ENCODE measurements at places on chromosomes 7 and 10.

DNA sequence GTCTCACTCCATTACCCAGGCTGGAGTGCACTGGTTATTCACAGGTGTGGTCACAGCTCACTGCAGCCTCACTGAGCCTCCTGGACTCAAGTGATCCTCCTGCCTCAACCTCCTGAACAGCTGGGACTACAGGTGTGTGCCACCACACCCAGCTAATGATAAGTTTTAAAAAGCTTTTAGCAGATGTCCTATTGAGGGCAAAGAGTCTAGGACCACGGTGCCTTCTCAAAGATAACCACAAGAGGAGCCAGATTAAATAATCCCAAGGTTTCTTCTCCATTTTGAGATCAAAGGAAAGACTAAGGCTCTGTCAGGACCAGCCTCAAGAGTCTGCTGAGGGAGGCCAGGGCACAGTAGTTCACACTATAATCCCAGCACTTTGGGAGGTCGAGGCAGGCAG is 4.7 kb downstream of the ATP5MF start:
- H3K27me3 ChIP-seq = no peaks in the 10 kb centered on the region
- H3K36me3 ChIP-seq = peaks cover 58% of the 10 kb centered on the region
- no peak for DNase-seq
- H3K27ac ChIP-seq = no peak overlapping the region

GRCh38 chr7:87497482-87497881 is 22.0 kb upstream of the ABCB4 start:
- H3K4me3 ChIP-seq = no peak overlapping the region
- DNase-seq = no peak
- H3K27ac ChIP-seq = no peak overlapping the region
- no peaks in the 10 kb centered on the region for H3K36me3 ChIP-seq
- H3K27me3 ChIP-seq = peaks cover 9% of the 10 kb centered on the region
- no peaks in the 10 kb centered on the region for H3K4me1 ChIP-seq

DNA sequence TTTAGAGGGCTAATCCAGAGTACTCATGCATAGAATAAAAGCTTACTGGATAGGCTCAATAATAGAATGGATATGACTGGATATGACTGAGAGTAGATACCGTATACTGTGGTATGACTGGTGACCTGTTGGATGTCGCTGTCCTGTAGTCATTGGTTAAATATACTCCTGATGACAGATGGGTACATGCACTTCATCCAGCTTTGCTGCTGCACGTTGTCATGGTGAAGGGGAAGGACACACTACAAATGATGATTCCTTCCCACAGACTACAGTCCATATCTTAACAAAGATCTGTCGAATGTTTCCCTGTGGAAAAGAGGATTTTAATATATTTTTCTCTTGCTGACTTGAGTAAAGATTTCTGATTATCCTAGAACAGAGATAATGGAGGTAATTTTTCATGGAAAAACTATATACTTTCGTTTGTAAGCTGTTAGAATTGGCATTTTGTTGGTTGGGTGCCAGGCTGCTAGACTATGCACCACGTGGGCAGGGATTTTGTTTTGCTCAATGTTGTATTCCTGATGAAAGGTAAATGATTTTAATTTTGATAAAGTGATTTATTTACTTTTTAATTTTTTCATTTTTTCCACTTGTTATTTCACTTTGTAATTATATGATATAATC is 97.3 kb downstream of the PPP1R9A start:
- DNase-seq = no peak
- H3K27me3 ChIP-seq = no peaks in the 10 kb centered on the region
- no peak overlapping the region for H3K27ac ChIP-seq
- no peak overlapping the region for H3K4me3 ChIP-seq
- H3K36me3 ChIP-seq = no peaks in the 10 kb centered on the region

DNA sequence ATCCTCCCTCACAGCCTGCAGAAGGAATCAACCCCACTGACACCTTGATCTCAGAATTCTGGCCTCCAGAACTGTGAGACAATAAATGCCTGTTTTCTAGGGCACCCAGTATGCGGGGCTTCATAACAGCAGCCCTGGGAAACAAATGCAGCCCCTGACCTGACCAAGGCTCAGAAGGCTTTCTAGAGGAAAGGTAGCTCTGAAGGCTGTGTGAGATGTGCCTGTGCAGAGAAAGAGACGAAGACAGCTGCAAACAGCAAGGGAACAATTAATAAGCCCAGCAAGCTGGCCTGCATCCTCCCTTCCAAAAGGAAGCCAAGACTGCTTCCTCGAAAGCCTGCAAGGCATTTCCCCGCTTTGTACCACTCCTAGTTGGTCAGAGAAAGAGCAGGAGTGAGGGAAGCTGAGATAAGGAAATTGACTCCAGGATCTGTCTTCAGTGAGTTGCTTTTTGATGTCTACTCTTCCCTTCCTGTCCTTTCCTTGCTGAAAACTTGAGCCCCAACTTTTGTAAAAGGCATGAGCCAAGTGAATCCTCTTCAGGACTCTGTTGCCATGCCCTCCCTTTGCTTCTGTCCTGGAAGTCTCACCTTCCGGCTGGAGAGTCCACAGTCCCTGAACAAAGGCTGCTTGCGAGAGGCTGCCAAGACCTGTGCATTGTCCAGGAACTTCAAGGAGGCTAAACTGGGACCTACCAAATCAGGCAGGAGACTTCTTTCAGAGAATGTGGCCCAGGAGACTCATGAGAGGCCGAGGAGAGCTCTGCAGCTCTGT is 71.2 kb upstream of the ARID5B start:
- H3K36me3 ChIP-seq = no peaks in the 10 kb centered on the region
- H3K4me1 ChIP-seq = peaks cover 8% of the 10 kb centered on the region
- peaks cover 3% of the 10 kb centered on the region for H3K27me3 ChIP-seq
- DNase-seq = no peak
- no peak overlapping the region for H3K4me3 ChIP-seq
- no peak overlapping the region for H3K27ac ChIP-seq

DNA sequence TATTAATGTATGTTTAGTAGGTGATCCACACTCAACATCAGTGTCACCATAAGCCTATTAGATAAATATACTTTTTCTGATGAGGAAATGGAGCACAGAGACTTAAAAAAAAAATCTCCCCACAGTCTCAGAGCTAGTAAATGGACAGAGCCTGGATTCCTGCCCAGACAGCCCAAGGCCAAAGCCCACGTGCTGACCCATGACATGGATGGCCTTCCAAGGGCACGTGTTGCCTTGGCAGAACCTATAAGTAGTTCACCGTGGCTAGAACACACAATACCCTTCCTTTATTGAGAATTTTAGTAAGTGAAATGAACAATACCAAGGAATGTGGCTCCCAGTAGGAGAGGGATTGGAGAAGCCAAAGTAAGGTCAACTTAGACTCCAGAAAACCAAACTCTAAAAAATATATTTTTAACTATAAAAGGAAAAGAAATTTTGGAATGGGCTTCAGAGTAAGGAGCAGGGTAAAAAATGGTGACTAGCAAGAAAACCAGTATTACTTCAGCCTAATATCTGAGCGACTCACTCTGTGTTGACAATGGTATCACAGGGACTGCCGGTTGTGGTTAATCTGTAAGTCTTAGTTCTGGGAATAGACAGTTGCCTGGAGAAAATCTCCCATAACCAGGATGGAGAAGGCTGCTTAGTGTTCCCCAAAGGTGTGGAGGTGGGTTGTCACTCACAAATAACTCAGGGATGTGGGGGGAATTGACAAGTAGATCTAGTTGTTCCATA is 223.0 kb downstream of the SORCS1 start:
- no peaks in the 10 kb centered on the region for H3K4me1 ChIP-seq
- H3K4me3 ChIP-seq = no peak overlapping the region
- no peak overlapping the region for H3K27ac ChIP-seq
- no peak for DNase-seq

GRCh38 chr7:132516042-132516840 is 60.0 kb downstream of the PLXNA4 start:
- H3K27me3 ChIP-seq = peaks cover 12% of the 10 kb centered on the region
- no peak overlapping the region for H3K27ac ChIP-seq
- no peak for DNase-seq
- H3K4me1 ChIP-seq = peaks cover 12% of the 10 kb centered on the region

- H3K4me1 ChIP-seq = no peaks in the 10 kb centered on the region
- H3K27ac ChIP-seq = no peak overlapping the region
- H3K27me3 ChIP-seq = no peaks in the 10 kb centered on the region
- no peaks in the 10 kb centered on the region for H3K36me3 ChIP-seq
- no peak for DNase-seq
Observed at GRCh38 chr7:124250297-124251034, 217.6 kb upstream of the TMEM229A start.

GRCh38 chr7:69192134-69192533 is 406.1 kb upstream of the AUTS2 start:
- H3K27ac ChIP-seq = no peak overlapping the region
- DNase-seq = no peak
- no peaks in the 10 kb centered on the region for H3K36me3 ChIP-seq
- no peaks in the 10 kb centered on the region for H3K27me3 ChIP-seq
- no peak overlapping the region for H3K4me3 ChIP-seq
- no peaks in the 10 kb centered on the region for H3K4me1 ChIP-seq

DNA sequence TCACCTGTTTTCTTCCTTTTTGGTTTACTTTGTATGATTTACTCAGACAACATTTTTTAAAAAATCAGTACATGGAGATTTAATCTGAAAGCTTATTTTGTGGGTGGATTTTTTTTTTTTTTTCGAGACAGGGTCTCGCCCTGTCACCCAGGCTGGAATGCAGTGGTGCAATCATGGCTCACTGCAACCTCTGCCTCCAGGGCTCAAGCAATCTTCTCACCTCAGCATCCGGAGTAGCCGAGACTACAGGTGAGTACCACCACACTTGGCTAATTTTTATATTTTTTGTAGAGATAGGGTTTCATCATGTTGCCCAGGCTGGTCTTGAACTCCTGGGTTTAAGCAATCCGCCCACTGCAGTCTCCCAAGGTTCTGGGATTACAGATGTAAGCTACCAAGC is 2.5 kb downstream of the GSTO1 start:
- no peaks in the 10 kb centered on the region for H3K27me3 ChIP-seq
- H3K4me1 ChIP-seq = peaks cover 65% of the 10 kb centered on the region
- H3K36me3 ChIP-seq = peaks cover 64% of the 10 kb centered on the region
- no peak overlapping the region for H3K27ac ChIP-seq
- no peak for DNase-seq

GRCh38 chr10:123427165-123427786 is 238.9 kb upstream of the GPR26 start:
- no peak for DNase-seq
- no peak overlapping the region for H3K27ac ChIP-seq
- H3K36me3 ChIP-seq = no peaks in the 10 kb centered on the region
- H3K4me1 ChIP-seq = no peaks in the 10 kb centered on the region

GRCh38 chr7:4745265-4745919 is 30.0 kb upstream of the AP5Z1 start:
- H3K36me3 ChIP-seq = peaks cover 42% of the 10 kb centered on the region
- H3K27ac ChIP-seq = peak overlapping the region; percentile 98
- peaks cover 40% of the 10 kb centered on the region for H3K4me1 ChIP-seq
- H3K27me3 ChIP-seq = no peaks in the 10 kb centered on the region

GRCh38 chr7:14747701-14748100 is 154.8 kb downstream of the DGKB start:
- H3K27me3 ChIP-seq = no peaks in the 10 kb centered on the region
- no peak for DNase-seq
- H3K4me1 ChIP-seq = no peaks in the 10 kb centered on the region
- no peaks in the 10 kb centered on the region for H3K36me3 ChIP-seq
- H3K27ac ChIP-seq = no peak overlapping the region

GRCh38 chr10:129792141-129792540 is 171.9 kb downstream of the EBF3 start:
- no peaks in the 10 kb centered on the region for H3K4me1 ChIP-seq
- no peak for DNase-seq
- no peak overlapping the region for H3K4me3 ChIP-seq

DNA sequence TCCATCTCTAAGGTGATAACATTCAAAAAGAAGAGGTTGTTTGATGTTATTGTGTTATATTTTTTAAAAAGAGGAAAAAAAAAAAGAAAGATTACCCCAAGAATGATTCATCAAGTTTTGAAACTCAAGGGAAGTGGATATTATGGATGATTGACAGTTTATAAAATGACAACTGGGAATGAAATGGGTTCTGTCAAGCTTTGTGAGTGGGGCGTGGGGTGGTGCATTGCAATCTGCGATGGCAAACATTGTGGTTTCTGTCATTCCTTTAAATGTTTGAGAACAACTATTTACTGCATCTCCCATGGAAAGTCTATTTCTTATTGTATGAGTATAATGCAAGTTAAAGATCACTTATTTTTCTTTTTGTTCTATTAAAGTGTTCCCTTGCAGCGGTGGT is 297.0 kb downstream of the CCDC3 start:
- no peaks in the 10 kb centered on the region for H3K27me3 ChIP-seq
- no peak overlapping the region for H3K27ac ChIP-seq
- H3K4me3 ChIP-seq = no peak overlapping the region
- peaks cover 4% of the 10 kb centered on the region for H3K36me3 ChIP-seq

DNA sequence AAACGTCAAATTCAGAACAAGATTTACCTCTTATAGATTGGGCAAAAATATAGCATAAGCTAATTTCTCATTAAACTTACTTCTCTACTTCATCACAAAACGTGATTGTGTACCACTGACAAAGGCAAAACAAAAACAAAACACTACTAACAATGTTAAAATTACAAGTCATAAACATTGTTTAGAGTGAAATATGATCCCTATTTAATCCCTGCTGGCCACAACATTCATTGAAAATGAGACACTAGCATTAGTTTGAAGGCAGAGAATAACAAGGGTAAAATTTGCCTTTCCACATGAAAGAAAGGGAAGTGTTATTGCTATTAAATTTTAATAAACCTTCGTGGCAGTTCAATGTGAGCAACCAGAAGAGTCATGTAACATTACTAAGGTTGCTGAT is 45.0 kb downstream of the SEMA3A start:
- no peak overlapping the region for H3K27ac ChIP-seq
- no peaks in the 10 kb centered on the region for H3K36me3 ChIP-seq
- DNase-seq = no peak
- H3K4me3 ChIP-seq = no peak overlapping the region
- peaks cover 2% of the 10 kb centered on the region for H3K27me3 ChIP-seq

DNA sequence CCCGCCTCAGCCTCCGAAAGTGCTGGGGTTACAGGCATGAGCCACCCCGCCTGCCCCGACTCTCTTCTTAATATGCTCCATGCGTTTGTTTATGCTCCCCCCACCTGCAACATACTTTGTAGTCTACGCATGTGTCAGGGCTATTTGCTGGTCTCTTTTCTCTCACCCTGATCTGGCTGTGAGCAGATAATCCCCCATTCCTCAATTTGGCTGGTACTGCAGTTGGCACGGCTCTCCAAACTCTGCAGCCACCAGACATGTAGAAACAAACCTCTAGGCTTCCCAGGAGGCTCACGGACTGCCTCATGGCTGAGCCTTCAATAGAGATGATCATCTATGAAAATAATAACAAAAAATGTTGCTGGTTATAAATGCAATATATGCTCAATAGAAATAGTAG is 540.3 kb upstream of the GALNT17 start:
- H3K27me3 ChIP-seq = peaks cover 14% of the 10 kb centered on the region
- no peak overlapping the region for H3K4me3 ChIP-seq
- no peaks in the 10 kb centered on the region for H3K4me1 ChIP-seq
- no peaks in the 10 kb centered on the region for H3K36me3 ChIP-seq

- H3K27ac ChIP-seq = no peak overlapping the region
- no peak for DNase-seq
- peaks cover 3% of the 10 kb centered on the region for H3K4me1 ChIP-seq
Observed at GRCh38 chr10:52229291-52229931, 84.7 kb upstream of the DKK1 start.

GRCh38 chr10:78513330-78513729 is 479.7 kb downstream of the RPS24 start:
- H3K4me1 ChIP-seq = no peaks in the 10 kb centered on the region
- H3K27ac ChIP-seq = no peak overlapping the region
- no peak overlapping the region for H3K4me3 ChIP-seq
- H3K27me3 ChIP-seq = no peaks in the 10 kb centered on the region
- no peaks in the 10 kb centered on the region for H3K36me3 ChIP-seq

GRCh38 chr7:100545360-100546128 is 6.5 kb downstream of the AGFG2 start:
- peak; percentile 77 for DNase-seq
- H3K4me3 ChIP-seq = peak overlapping the region; percentile 81
- H3K27me3 ChIP-seq = no peaks in the 10 kb centered on the region
- peaks cover 78% of the 10 kb centered on the region for H3K4me1 ChIP-seq
- peaks cover 18% of the 10 kb centered on the region for H3K36me3 ChIP-seq
